Epithelial cell of esophagus (primary cell): ENCODE measurements at places on chromosomes 6 and 20.

DNA sequence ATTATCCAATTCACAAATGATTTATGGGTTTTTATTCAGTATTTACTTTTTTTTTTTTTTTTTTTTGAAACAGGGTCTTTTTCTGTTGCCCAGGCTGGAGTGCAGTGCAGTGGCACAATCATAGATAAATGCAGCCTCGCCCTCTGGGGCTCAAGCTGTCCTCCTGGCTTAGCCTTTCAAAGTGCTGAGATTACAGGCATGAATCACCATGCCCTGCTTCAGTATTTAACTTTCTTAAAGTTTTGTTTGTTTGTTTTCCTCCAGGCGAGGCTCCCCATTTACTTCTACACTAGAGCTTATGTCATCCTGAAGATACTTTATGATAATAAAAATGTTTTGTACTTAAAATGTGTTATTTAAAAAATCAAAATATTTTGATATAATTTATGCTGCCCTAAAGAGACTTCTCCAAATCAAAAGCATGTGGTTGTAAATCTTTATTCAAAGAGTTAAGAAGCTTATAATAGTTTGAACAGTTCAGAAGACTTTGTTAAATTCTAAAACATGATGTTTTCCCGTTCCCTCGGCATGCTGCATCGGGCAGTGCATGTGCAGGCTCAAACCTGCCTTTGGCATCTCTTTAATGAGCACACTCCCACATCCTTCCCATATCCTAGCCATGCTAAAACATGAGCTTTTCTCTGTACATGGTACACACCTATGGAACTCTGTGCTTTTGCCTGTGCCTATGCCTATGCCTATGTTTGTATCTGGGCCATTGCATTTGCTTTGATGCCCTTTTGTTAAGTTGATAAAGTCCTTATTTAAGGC lies 11.0 kb downstream of the SMPDL3A start:
- DNase-seq = peak; percentile 90

DNA sequence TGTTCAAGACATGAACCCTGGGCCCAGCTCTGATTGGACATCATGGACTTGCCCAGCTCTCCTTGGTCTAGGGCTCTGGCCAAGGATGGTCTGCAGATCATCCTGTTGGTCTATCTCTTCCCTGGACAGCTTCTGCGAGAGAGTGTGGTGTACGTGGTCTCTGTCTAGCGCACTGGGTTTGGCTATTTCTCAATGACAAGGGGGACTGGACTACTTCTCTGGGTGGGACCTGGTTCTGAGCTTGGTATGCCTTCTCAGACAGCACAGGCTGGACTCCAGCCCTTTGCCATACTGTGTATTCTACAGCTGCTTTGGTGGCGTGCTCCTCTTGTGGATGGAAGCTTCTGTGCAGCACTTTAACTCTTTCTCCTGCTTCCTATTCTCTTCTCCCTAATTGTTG lies 8.5 kb upstream of the RAET1E start:
- no peak for DNase-seq

GRCh38 chr6:10933126-10933525 lies 46.3 kb downstream of the SYCP2L start:
- DNase-seq = no peak

GRCh38 chr20:34526466-34526865 lies 10.2 kb downstream of the DYNLRB1 start:
- no peak for DNase-seq

DNA sequence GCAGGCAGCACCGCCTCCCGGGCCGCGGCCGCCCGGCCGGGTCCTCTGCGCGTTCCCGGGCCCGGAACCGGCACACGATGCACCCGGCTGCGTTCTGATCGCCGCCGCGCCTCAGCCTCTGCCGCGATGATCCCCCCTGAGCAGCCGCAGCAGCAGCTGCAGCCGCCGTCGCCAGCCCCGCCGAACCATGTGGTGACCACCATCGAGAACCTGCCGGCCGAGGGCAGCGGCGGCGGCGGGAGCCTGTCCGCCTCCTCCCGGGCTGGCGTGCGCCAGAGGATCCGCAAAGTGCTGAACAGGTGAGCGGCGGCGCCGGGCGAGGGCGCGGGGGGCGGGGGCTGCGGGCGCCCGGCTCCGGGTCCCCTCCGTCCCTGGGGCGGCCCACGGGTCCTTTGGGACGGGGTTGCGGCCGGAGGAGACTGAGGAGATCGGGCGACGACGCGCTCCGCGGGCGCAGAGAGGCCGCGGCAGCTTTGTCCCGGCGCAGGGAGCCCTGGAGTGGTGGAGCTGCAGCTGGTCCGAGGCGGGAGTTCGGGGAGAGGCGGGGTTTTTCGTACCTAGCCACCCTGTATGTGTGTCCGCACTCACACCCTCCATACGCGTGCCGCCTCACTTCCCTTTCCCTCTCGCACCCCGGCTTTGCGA lies 659 bp downstream of the SLC35F1 start:
- DNase-seq = peak; percentile 1

DNA sequence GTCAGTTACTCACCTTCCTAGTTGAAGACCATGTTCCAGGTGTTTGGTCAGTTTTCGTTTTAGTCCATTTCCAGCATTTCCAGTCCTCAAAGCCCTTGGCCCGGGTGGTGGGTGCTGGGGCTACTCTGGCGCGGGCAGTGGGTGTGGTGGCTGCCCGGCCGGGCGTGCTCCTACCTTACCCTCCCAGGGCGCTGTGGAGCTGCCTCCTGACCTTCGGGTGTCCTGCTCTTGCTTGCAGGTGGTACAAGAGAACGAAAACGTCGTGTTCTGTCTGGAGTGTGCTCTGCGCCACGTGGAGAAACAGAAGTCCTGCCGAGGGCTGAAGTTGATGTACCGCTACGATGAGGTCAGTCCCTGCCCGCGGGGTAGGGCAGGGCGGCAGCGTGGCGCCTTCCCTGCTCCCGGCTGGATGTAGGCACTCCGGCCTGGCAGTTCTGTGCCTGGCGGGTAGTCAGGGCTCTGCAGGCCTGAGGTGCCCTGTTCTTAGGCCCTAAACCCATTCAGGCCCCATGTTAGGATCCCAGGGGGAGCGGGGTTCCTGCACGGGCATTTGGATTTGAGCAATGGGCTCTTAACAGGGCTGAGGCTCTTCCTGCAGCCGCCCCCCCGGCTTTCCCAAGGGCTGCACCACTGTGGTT lies 145.8 kb downstream of the DTNBP1 start:
- DNase-seq = no peak

GRCh38 chr6:79801362-79801761 lies 146.0 kb downstream of the ELOVL4 start:
- no peak for DNase-seq

GRCh38 chr20:14291502-14291901 lies 45.9 kb downstream of the FLRT3 start:
- DNase-seq = no peak

- no peak for DNase-seq
Measured at GRCh38 chr6:3090013-3090412, 21.7 kb downstream of the RIPK1 start.

- no peak for DNase-seq
Measured at GRCh38 chr6:20879526-20879925, 345.3 kb downstream of the CDKAL1 start.

DNA sequence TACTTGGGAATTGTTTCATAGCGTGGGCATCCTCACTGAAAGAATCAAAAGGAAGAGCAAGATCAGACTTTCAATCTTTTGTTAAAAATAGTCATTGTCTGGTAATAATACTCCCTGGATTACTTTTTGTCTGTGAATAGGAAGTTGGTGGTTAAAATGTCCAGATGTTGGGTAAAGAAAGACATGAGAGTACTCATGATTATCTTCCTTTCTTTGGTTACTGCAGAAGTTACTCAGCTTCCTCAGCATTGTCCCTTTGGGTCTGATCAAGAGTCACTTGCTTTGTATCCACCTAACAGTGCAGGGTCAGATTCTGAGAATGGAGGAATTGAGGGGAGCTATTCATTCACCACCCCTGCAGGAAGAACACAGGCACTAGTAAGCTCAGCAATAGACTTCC lies 54.6 kb downstream of the RIN2 start:
- DNase-seq = no peak

DNA sequence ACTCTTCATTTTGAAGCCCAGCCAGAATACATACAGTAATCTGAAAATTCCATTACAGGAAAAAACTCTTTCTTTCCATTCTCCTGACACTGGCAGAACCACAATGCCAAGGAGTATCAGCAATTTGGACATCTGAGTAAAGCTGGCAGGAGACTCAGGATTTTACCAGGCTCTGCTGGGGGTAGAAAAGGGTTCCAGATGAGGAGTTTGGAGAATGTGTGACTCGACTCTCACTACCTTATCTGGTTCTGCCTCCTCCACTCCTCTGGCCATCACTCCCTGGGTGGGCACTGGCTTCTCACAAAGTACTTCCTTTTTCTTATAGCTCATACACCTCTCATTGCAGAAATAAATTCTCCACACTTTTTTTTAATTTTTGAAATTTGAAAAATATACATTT lies 10.6 kb upstream of the WFDC8 start:
- no peak for DNase-seq

DNA sequence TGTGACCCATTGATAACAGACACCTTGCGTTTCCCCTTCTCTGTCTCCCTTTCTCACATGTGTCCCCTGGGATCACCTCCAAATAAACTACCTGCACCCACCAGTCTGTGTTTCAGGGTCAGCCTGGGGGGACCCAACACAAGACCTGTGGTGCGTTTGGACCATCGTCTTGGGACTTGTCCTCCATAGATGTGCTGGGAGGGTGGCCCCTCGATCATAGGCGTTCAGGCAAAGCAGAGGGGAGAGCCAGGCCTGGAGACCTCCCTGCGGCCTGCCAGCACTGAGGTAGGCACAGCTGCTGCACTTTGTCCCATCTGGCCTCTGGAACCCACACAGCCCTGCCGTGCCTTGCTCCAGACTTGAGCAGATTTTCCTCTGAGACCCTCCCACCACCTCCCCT lies 18.1 kb downstream of the CST9 start:
- DNase-seq = no peak

DNA sequence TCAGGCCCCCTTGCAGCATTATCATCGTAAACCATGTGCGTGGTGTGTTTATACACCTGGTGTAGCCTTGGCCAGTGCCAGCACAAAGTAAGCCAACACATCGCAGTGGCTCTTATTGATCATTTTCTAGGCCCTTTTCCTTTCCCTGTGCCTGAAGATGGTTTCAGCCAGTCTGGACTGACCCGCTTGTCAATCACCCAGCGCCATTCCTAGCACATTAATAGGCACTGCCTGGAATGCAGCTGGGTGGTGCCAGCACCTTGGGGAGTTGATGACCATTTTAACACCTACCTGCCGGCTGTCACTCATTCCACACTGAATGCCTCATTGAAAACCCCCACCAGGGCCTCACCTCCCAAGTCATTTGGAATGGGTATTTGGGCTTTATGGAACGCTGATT lies 4.9 kb upstream of the UQCC2 start:
- peak; percentile 70 for DNase-seq

GRCh38 chr6:45675634-45676033 lies 297.9 kb upstream of the SUPT3H start:
- no peak for DNase-seq

DNA sequence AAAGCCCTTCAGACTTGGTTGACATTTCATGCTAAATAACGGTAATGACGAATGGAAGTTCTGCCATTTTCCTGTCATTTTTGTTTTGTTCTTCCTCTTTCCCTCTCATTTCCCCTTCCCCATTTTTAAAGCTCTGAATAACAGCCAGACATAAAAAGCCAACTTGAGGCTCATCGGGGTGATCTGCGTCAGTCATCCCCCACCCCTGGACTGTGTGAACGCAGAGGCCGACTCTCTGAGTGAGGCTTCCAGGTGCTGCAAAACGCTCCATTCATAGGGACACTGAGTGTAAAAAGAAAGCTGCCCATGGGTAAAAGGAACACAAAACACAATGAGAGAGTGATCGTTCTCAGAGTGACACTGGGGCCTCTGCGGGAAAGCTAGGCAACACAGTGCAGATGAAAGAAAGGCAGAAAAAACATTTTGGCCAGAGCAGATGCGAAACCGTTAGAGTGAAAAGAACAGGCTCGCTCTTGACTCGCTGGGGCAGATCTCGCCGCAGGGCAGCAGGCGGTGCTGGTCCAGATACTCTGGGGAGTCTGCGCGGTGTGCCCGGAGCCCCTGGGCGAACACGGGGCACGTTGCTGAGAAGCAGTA lies 684.8 kb downstream of the QKI start:
- no peak for DNase-seq

- peak; percentile 47 for DNase-seq
Measured at GRCh38 chr6:36753671-36754405, 56.2 kb downstream of the RAB44 start.

DNA sequence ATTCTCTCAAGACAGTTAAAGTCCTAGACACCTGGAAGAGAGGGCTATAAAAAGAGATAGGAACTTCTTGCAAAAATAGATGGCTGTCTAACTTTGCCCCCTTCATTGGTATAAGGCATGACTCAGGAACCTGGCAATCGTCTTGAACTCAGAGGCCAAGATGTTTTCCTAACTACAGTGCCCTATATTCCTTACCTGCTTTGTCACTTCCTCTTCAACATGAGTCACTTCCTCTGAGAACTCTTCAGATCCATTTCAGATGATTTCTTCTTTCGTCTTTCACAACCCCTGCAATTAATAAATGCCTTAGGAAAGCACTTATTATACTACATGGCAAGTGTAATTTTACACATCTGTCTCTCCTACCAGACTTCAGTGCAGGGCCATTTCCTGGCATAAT lies 83.5 kb downstream of the HAO1 start:
- peak; percentile 91 for DNase-seq

DNA sequence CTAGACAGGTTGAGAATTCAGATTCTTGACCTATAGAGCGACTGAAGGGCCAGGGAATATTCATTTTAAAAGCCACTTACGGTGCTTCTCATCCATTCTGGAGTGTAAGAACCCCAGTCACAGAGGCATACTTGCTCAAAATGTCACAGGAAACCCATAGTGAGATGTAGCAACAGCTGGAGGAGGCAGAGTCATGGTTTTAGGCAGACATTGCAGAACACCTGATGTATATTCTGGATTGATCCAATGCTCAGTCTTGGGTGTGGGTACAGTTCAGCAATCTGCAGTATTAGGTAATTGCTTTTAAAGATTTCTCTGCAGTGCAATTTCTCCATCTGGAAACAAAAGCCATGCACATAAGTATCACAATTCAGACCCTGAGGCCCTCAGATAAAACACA lies 137.4 kb upstream of the SLC22A23 start:
- DNase-seq = peak; percentile 55

DNA sequence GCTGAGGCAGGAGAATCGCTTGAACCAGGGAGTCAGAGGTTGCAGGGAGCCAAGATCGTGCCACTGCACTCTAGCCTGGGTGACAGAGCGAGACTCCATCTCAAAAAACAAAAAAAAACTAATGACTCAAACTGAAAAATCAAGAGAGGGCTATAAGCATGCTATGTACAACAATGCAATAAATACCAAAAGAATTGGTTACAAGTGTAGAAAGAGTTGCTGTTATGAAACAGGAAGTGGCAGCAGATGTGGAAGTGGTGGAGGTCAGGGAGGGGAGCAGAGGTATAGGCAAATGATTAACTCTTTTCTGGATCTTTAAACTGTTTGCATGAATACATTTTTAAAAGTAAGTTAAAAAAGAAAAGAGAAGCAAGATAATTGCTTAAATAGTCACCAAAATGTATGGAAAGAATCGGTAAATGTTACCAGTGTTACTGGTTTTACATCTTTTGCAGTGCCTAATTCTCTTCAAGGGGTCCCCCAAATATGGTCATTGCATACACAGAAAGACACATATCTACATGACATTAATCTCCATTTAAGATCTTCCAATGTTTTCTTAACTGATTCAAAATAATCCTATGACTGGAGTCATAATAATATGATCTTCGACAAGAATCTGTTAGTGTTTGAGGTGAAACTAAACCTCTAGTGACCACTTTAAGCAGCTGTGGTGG lies 15.0 kb downstream of the CALHM6 start:
- DNase-seq = no peak
